ENCODE measurements at places on chromosomes 1 and 21.

DNA sequence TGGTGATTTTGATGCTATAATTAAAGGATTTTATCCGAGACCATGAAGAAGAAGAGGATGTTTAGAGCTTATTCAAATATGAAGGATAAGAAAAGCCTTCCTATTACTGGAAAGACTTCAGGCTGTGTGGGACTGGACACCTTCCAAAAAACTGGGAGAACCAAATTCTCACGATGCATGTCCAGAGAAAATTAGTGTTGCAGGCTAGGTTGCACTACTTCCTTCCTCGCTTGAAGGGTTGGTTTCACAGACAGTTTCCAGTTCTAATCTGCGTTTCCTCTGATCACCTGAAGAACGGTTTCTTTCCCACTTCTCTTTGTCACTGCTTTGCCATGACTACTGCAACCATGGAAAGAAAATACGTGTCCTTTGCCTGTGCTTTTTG, 2.0 kb downstream of the MTARC2 start:
- DNase-seq, result no peak

GRCh38 chr21:44758781-44759627, 42.6 kb downstream of the UBE2G2 start:
- no peak for DNase-seq

- no peak for DNase-seq
Measured at GRCh38 chr1:18938707-18939070, 17.8 kb downstream of the IFFO2 start.

- no peak for DNase-seq
Measured at GRCh38 chr1:231600458-231600976, 26.1 kb upstream of the DISC1 start.

GRCh38 chr21:15730484-15731242, 881 bp downstream of the USP25 start:
- no peak for DNase-seq

DNA sequence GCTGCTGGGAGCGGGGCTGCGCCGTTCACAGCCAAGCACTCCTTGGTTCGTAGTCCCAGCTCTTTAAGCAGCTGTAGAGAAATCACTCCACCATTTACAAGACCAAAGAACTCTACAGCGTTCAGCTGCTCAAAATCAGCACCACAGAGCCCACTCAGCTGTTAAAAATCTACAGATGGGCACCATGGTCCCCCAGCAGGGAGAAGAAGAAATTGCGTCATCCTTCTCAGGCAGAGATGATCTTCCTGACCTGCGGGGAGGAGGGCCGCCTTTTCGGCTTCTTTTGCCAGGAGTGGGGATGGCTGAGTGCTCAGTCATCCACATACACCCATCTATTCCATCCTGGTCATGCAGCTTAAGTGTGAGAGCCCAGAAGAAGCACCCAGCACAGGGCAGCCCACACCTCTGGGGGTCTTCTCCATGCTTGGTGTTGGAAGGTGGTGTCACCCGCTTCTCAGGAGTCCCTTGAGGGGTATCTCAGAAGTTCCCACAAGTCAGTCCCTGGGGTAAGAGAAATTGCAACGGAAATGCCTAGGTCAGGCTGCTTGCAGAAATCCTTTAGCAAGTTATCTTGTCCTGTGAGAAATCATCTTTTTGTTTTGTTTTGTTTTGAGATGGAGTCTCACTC, 163.8 kb downstream of the NPHP4 start:
- DNase-seq, result no peak
